Activated naive CD4-positive, alpha-beta T cell treated with anti-CD3 and anti-CD28 coated beads, Interleukin-2, amount 50 U/mL, for 72 hours (primary cell): ENCODE measurements at places on chromosomes 4 and X.

DNA sequence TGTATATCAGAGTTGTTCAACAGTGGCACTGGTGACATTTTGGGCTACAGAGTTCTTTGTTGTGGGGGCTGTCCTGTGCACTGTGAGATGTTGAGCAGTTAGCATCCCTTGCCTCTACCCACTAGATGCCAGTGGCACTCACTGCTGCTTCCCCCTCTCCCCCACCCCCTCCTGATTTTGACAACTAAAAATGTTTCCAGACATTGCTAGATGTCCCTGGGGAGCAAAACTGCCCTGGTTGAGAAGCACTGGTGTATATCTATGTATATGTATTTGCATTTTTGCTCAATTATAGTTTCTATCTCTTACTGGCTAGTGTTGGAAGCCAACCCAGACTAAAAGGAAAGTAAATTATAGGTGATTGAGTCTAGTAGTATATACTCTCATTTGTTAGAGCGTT, 2.4 kb downstream of the TMEM131L start:
- DNase-seq, result no peak

DNA sequence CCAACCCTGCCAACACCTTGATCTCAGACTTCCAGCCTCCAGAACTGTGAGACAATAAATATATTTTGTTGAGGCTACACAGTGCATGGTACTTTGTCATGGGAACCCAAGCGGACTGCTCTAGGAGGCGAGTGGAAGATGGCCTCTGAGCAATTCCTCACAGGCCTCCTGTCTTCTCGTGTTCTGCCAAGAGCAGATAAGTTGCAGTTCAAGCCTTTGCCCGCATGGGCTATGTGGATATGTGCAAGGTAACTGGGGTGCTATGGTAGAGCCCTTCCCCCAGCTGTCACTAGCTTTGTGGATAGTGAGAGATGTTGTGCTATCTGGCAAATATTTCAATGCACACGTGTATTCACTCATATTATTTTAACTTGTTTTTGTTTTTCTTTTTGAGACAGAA, 156.0 kb upstream of the BCOR start:
- no peak for DNase-seq

DNA sequence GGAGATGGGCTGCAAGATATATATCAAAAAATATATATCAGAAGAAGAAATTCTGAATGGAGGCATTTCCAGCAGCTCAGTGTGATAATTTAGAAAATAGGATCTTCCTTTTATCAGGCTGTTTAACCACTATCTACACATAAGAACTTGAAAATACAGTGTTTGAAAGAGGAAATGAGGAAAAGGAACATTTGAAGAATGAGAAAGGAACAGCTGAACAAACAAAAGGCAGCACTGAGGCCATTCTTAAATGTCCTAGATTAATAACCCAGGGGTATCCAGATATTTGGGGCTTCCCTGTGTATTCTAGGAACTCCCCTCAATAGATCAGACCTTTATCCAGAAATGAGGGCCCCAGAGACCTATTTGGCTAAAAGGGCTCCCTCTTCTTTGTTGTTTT, 4.1 kb downstream of the SLC39A8 start:
- no peak for DNase-seq

DNA sequence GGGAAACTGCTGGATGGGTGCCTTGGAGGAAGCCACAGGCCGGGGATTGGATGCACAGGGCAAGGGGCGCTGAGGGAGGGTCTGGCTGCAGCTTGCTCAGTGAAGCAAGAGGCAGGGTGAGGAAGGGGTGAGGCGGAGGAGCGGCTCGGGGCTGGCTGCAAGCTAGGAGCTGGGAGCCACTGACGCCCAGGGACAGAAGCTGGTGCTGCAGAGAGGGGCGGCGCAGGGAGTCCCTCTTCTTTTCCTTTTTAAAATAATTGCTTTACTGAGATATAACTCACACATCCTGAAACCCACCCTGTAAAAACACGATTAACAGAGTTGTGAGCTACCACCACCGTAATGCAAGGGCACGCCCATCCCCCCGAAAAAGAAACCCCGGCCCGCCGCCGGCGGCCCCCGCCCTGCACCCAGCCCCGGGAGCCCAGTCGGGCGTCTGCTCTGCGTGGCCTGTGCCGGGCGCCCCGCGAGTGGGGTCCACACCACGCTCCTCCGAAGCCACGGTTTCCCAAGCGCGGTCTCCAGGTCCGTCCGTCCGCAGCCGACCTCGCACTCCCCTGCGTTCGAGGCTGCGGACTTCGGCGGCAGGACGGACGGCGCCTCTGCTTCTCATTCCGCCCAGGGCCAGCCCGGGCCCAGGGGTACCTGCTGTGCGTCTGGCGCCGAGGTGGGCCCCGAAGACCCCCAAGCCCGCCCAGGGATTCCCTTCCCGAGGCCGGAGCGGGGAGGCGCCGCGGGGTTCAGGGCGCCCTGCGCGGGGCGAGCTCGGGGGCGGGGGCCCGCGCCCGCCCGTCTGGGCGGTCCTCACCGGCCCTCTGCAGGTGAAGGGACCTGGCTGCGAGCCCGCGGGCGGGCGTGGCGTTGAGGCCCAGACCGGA, 866 bp upstream of the UVSSA start:
- peak; percentile 50 for DNase-seq

DNA sequence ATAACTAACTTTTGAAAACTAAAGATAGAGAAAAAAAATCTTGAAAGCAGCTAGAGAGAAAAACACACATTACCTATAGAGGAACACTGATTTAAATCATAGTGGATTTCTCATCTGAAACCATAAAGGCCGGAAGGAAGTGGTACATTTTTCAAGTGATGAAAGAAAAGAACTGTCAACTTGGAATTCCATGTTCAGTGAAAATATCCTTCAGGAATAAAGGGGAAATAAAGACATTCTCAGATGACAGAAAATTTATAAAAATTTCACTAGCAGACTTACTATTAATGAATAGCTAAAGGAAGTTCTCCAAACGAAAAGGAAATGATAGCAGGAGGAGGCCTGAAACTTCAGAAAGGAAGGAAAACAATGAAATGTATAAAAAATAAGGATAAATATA, 7.6 kb upstream of the JADE3 start:
- no peak for DNase-seq

- DNase-seq, result no peak
Observed at GRCh38 chr4:6085691-6086628, 67.7 kb upstream of the C4orf50 start.

GRCh38 chr4:2247128-2248043, 5.5 kb upstream of the HAUS3 start:
- no peak for DNase-seq

GRCh38 chr4:1683736-1684505, at the start of gene FAM53A:
TSS of gene FAM53A (minus strand) at chr4:1684313. CDS start at chr4:1668741, 15,572 bp downstream.
- DNase-seq, result peak; percentile 96

DNA sequence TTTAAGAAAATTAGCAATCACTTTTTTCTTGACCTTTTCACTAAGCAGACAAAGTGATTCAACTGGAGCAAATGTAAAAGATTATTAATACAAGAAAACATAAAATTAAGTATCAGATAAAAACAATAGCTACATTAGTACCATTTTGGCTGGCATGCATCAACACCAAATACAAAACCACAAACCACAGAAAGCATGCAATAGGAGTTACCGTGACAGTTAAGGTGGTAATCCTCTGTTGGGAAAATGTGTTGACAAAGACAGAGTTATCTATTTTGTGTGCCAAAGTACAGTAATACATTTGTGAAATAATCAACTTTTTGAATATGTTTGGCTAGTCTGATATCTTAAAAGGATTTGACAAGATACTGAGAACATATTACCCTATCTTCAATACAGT, 89.8 kb upstream of the ETNPPL start:
- no peak for DNase-seq

DNA sequence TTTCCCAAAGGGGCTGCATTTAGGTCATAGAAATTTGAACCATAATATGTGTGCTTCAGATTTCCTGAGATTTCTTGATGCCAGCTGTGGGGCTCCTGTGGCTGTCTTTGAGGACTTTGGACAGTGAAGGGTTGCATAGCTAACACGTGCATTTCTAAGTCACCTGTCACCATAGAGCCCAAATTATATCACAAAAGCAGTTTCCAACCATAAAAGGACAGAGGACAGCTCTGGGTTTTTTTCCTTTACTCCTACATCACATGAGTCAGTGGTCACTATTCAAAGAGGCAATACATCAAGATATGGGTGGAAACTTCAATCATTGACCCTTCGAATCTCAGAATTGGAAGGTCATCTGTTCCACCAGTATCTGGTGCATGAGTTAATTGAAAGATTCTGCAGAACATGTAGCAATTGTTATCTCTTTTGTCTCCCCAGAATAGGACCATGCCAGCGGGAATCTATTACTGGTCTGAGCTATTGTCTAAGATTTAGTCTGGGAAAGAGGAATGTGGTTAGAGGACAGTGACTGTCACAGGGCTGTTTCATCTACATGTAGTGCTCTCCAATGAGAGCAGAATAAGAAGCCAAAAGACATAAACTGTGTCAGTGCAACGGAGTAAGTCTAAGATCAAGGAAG, 133.5 kb downstream of the AASDH start:
- DNase-seq, result no peak

GRCh38 chr4:41631523-41631922, 93.6 kb downstream of the LIMCH1 start:
- DNase-seq, result no peak

DNA sequence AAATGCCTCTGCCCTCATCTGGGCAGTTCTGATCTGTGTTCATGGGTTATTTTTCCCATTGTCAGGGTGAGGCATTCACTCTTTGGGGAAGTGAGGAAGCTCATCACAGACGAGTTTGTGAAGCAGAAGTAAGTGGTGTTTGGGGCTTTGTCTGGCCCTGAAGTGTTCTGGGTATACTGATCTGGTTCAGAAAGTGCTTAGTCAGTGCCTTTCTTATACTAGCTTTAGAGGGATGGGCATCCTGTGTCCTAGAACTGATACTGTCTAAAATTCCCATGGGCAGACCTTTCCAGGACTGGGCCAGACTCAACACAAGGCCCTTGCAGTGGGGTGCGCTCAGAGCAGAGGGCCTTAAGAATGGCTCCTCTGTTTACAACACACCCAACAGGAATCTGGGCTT, 6.4 kb downstream of the TRO start:
- no peak for DNase-seq

DNA sequence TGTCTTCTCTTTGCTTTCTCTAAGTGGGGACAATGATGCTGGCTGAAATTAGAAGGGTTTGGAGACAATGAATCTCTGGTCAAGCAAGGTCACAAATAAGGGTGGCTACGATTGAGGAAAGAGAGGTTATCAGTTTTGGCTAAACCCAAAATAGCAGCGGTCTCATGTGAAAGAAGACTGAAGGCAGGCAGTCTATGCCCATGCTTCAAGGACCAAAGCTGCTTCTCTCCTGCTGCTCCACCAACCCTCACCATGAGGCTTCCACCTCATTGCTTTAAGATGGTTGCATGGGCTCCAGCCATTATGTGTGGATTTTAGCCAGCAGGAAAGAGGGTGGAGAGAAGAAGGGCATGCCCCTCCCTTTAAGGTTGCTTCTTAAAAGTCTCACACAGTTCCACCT, 114.1 kb upstream of the TRIM2 start:
- no peak for DNase-seq

- no peak for DNase-seq
Observed at GRCh38 chr4:95129821-95130311, 372.1 kb downstream of the BMPR1B start.

DNA sequence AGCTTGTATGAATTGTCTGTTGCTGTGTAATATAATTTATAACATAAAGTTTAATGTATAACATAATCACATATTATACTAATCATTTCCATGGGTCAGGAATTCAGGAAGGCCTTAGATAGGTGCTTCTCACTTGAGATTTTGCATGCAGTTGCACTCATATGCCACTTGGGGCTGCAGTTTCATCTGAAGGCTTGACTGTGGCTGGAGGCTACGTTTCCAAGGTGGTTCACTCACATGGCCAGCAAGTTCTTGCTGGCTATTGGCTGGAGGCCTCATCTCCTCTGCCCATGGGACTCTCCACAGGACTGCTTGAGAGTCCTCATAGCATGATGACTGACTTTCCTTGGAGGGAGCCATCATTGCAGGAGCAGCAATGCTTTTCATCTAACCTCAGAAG, 53.4 kb upstream of the STX18 start:
- no peak for DNase-seq

GRCh38 chr4:128521648-128522111, 234.1 kb upstream of the PGRMC2 start:
- DNase-seq, result no peak

- DNase-seq, result no peak
Observed at GRCh38 chr4:105520819-105521790, 31.3 kb upstream of the ARHGEF38 start.

DNA sequence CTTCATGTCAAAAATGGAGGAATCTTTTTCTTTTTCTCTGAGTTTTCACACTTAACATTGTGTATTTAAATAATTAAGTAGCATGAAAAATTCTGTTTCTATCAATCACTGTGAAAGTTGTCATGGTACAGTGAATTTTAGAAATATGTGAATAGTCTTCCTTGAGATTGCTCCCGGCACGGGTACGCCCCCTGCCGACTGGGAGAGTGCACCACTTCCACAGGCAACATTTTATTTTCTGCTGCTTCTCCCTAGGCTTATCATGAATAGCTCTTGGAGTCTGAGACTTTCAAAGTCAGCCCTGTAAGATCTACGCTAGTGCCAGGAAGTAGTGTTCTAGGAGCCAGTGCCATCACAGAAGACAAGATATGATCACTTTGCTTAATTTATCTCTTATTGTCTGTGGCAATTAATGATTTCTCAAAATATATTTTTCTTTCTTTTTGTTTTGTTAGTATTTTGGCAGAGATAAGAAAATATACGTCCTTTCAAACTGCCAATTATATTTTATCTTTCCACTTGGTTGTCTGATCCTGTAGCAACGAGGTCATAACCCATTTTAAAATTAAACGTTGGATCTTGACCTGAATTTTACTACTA, 763.8 kb upstream of the AADAT start:
- DNase-seq, result peak; percentile 26

- DNase-seq, result no peak
Observed at GRCh38 chrX:130267956-130268448, 697 bp downstream of the ZNF280C start.

DNA sequence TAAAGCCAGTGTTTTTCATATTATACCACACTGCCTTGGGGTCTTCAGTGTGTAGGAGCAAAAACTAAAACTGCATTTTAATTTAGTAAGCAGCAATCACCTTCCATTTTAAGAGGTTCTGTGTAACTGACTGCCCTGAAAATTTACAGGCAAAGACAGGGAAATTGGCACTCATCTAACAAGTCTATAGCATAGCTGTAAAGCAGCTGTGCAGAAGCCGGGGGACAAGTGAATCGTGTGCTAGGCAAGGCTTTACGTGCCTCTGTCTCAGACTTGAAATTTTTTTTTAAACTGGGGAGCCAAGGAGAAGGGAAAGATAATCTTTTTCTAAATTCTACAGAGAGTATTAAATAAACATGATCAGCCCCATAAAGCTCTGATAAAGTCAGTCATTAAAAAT, 39.7 kb downstream of the TSPAN5 start:
- DNase-seq, result no peak

DNA sequence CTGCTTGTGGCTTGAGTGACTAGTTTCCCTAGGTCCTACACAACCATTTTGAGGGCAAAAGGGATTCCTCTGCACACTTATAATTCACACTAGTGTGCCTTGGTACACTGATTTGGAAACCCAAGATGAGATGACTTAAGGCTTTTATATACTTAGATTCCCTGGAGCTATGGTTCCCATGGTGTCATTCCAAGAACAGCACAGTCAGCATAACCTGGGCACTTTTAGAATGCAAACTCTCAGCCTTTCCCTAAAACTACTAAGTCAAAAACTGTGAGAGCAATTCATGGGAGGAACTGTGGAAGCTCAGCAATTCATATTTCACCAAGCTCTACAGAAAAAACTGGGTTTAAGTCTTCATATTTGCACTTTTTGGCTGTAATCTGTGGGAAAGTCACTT, 38.0 kb upstream of the ZC4H2 start:
- no peak for DNase-seq

GRCh38 chr4:83197555-83198235, 83.2 kb upstream of the PLAC8 start:
- no peak for DNase-seq
